HuH-7.5 (cell line): ENCODE measurements at places on chromosomes 7 and 10.

GRCh38 chr7:72540106-72540611, 128.0 kb upstream of the CALN1 start:
- DNase-seq: no peak

- DNase-seq: no peak
Observed at GRCh38 chr10:34593930-34594329, 221.2 kb downstream of the PARD3 start.

DNA sequence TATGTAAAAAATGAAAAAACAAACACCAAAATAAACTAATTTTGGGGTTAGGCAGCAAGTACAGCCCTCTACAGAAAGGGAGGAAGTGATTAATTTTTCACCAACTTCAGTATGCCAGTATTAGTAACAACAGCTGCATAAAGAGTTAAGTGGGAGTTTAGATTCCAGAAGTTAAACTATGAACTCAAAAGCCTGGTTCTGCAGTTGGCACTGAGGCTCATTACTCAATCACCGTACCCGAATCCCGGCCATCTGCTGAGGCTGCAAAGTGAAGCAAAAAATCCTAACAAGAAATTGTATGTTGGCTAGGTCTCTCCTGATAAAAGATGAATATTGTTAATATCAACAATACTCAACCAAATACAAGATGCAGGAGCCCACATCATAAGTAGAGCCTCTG, 4.0 kb downstream of the NUDT5 start:
- no peak for DNase-seq

- DNase-seq: no peak
Observed at GRCh38 chr7:35038354-35038753, 1.1 kb upstream of the DPY19L1 start.

GRCh38 chr10:132640326-132641125, 102.9 kb downstream of the INPP5A start:
- no peak for DNase-seq

DNA sequence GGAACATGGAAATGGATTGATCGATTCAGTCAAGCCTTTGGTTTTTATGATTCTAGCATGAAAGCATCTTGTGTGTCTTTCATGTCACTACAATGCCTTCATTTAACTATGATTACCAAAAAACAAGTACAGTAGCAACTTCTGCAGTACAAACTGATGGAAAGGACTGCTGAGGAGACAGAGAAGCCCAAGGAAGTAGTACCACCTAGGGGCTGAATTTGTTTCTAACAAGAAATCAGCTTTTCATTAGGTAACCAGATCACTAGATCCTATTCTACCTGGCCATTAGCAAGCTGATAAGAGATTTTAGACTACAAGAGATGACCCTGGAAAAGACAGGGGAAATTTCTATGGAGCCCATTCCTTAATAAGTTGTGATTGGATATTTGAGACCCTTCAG, 3.2 kb upstream of the IFIT1 start:
- no peak for DNase-seq

- no peak for DNase-seq
Observed at GRCh38 chr10:78828647-78829539, 239.9 kb upstream of the ZMIZ1 start.
